ENCODE measurements at places on chromosomes 2 and 18.

DNA sequence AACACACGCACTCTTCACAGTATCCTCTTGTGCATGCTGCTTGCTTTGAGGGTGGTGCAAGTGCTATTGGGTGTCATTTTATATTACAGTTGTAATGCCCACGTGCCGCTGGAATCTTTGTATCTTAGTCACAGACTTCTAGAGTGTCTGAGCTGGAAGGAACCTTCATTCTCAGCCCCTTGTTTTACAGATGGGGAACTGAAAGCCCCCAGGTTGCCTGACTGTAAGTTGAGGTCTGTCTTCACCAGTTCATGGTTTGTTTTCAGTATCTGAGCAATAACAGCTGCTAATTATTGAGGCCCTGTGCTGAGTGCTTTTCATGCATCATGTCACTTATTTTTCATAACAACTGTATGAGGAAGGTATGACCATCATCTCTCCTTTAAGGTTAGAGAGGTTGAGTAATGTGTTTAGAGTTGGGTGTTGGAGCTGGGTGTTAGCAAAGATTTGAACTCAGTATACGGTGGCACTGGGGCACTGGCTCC lies 77.0 kb downstream of the PRKCE start:
- no peak for DNase-seq

DNA sequence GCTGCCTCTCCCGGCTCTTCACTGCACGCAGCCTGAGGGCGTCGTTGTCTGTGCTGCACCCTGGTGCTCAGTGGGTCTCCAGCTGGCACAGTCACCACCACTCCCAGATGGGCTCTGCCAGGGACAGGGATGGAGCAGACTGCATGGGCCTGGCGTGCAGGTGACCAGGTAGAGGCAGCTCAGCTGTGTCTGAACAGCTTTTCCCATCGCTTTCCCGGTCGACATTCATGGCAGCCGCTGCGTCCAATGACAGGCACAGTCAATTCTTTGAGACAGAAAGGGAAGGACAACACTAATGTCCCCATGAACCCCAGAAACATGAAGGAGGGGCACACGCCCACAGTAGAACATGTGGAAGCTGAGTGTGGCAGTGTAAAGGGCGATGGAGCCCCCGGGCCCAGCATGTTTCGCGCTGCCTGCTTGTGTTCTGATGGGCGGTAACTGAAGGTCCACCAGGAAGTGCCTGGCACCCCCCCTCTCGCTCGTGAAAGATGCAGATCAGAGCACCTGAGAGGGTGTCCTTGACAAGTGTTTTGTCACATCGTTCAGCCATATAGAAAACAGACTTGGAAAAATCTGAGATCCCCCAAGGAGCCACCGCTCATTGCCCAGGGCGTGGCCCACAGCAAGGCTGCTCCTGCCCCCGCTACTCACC lies 122.4 kb downstream of the NFATC1 start:
- DNase-seq, result no peak

DNA sequence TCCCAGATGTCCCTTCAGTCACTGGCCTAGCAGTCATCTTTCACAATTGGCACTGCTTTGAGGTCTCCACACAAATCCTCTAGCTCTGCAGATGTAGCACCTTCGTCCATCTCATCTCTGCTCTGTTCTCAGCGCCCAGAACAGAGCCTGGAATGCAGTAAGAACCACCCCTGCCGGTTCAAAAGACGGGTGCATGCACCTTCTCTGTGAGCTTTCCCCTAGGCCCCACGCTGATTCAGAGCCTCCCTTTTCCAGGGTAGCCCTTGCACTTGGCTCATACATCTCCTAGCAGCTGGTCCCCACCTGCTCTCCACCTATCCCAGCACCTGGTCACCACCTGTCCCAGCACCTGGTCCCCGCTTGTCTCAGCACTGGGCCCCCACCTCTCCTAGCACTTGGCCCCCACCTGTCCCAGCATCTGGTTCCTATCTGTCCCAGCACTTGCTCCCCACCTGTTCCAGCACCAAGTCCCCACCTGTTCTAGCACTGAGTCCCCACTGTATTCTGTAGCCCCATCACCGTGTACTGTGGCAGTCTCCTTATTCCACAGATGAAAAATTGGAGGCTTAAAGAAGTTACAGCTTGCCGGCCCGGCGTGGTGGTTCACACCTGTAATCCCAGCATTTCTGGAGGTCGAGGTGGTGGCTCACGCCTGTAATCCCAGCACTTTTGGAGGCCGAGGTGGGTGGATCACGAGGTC lies 4.7 kb upstream of the KCNF1 start:
- no peak for DNase-seq

GRCh38 chr2:176082824-176083751 lies 674 bp downstream of the EVX2 start:
- no peak for DNase-seq

DNA sequence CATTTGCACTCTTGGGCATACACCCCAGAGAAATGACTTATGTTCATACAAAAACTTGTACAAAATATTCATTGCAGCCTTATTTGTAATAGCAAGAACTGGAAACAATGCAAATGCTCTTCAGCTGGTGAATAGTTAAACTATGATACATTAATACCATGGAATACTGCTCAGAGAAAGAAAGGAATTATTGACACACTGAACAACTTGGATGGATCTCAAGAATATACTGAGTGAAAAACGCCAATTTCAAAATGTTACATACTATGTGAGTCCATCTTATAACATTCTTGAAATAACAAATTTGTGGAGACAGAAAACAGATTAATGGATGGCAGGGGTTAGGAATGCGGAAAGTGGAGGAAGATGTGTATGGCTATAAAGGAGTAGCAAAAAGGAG lies 17.2 kb downstream of the LNPK start:
- DNase-seq, result no peak

- DNase-seq, result no peak
These were observed 557.6 kb upstream of the FANCL start for GRCh38 chr2:58798676-58799208.

GRCh38 chr18:68722821-68723220 lies 7.9 kb upstream of the TMX3 start:
- no peak for DNase-seq

GRCh38 chr18:23716516-23716915 lies 27.3 kb downstream of the LAMA3 start:
- no peak for DNase-seq

DNA sequence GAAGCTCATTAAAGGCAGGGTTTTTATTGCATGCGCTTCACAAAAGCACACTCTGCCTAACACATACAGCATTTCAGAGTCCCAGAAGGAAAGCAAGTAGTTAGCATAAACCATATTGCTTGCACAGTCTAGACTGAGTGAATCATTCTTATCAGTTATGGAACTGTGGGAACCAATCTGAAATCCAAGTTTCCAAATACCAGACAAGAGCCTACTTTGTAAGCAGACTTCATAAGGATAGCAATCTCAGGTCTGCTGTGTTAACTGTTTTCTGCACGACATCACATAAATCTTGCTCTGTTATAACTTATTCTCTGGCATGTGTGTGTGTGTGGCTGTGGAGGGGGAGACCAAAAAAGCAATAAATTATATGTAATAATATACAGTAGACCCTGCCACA lies 608.1 kb upstream of the REG3G start:
- no peak for DNase-seq

GRCh38 chr18:53567929-53568574 lies 656.4 kb downstream of the MBD2 start:
- no peak for DNase-seq

- DNase-seq, result no peak
These were observed 273.1 kb downstream of the TSN start for GRCh38 chr2:122028371-122029100.

DNA sequence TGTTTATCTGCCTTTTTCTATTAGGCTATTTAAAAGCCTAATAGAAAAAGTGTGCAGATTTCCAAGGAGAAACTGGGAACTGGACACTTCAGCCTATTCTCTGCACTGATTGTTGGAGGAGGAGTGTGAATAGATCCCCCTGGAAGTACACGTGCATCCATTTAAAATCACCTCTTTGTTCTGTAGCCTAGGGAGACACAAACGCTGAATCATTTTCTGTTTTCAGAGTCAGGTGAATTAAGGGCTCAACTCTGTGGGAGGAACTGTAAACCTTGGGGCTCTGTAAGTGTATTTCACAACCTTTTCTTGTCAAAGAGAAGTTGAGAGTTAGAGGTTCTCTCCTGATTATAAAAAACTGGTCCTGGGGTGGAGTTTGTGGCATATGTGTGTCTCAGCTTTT lies 159.7 kb downstream of the SPAG16 start:
- DNase-seq, result no peak

GRCh38 chr2:37148325-37148724 lies 8.5 kb downstream of the EIF2AK2 start:
- no peak for DNase-seq

GRCh38 chr2:73985308-73986084 lies 786 bp downstream of the TET3 start:
- peak; percentile 53 for DNase-seq

- no peak for DNase-seq
These were observed 50.6 kb upstream of the GPC1 start for GRCh38 chr2:240384711-240385450.

DNA sequence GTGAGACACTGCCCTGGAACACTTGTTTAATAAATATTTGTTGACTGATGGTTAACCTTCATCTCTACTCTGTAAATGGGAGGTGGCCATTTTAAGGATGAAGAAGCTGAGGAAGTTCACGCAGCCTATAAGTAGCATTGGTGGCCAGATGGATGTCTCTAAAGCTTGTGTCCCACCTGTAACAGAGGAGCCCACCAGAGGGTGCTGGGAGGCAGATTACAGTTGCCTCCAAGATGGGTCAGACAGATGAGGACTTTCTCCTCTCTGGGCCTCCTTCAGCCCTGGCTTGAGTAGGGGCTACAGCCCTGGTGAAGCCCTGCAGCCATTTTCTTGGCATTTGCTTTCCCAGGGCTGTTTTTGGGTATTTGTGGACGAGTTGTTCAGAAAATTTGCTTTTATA lies 45.0 kb upstream of the MCFD2 start:
- no peak for DNase-seq

DNA sequence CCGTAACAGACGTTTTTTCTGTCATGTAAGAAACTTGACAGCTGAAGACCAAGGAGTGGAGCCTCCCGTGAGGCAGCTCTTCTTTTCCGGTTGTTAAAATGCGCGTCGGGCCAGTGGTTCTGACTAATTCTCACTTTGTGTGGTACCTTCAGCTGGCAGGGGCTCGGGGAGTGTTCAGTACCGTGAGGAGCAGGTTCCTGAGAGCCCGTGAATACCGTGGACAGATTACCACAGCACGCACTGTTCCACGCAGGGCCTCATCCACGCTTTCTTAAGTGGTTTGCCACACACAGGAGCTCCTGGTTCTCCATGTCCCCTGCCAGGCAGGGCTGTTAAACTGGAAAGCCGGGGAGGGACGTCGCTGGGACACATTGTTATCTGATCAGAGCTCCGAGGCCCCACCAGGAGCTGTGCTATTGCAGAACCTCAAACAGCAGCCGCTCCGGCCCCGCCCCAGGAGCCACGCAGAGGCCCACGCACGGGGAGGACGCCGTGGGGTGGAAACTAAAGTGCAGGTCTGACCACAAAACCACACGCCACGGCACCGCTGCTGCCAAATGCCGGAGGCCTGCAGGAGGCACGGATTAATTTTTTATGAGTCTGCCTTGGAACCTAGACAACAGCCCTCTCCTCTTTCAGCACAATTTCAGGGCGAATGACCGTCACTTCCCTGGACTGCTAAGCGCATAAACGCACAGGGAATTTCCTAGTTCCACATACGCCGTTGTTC lies 43.3 kb downstream of the NFATC1 start:
- DNase-seq, result no peak

DNA sequence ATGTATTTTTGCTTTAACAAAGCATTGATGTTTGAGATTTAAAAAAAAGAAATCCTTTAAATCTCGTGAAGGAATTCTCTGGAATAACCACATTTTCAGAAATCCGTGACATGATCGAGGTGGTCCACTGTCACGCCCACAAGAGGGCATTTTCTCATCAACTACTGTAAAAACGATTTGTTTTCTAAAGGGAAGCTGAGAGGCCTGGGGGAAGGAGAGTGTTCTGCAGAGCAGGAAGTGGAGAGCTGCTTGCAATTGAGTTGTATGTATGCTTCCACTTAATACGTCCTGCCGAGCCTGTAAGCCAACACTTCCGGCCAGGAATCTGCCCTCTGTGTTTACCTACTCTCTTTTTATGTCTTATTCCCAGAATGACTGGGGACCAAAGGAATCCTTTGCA lies 19.4 kb downstream of the KLHL29 start:
- DNase-seq, result no peak

GRCh38 chr2:63819256-63819655 lies 22.4 kb upstream of the UGP2 start:
- DNase-seq, result no peak

GRCh38 chr2:28166956-28167355 lies 225.7 kb upstream of the FOSL2 start:
- DNase-seq, result no peak

GRCh38 chr2:133025004-133025403 lies 355.0 kb upstream of the LYPD1 start:
- DNase-seq, result no peak

DNA sequence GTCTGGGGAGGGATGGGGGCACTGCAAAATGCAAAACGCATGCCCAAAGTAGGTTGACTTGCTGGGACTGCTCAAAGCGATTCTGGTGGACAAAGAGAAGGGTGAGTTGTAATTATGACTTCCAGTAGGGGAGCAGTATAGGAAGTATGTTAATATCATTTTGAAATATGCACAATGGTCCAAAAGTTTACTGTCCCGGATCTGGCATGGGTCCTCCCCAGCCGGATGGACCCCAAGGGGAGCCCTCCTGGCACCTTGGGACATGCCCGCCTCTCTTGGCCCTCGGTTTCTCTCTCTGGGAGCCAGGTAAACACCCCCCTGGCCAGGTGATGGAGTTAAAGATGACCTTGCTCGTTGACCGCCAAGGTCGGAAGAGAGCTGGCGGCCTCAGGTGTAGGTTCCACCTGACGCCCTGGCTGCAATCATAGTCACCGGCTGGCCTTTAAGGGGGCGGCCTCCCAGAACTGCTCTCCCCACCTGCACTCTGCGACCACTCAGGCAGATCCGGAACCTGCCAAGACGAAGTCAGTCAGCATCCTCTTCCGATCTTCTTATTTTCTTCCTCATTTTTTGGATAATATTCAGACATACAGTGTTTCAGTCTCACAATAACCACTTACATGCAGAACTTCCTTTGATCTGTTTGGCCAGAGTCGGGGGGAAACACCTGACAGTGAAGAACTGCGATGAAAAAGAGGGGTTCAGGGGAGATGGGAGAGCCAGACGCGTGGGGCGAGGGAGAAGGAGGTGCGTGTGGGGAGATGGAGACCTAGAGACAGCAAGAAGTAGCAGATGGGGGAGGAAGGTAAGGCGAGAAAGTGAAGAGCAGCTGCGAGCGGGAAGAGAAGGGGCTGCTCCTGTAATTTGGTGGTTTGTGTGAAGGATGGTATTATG lies 148.3 kb downstream of the MEIS1 start:
- no peak for DNase-seq

DNA sequence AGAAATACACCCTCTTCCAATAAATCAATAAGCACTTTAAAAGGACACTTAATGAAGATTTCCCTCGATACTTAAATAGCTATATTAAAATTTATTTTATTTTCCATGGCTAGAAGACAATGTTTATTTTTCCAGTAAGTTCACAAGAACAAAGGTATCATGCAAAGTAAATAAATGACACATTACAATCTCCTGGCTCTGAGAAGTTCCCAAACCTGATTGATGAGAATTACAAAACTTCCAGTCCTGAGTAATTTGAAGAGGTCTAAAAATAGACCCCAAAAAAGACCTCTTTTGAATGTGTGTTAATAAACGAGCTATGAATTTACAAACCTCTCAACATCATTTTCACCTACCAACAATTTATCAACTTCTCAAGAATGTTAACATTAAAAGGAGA lies 1.5 kb upstream of the PEX13 start:
- no peak for DNase-seq

- DNase-seq, result no peak
These were observed 76.6 kb downstream of the OSBPL1A start for GRCh38 chr18:24321071-24321470.
